ENCODE measurements at places on chromosomes 2 and 18.
A peak's percentile ranks its signal among the peaks of the same experiment; 100 is the strongest.

GRCh38 chr2:170368370-170368769 lies 190.4 kb downstream of the MYO3B start:
- DNase-seq: no peak

DNA sequence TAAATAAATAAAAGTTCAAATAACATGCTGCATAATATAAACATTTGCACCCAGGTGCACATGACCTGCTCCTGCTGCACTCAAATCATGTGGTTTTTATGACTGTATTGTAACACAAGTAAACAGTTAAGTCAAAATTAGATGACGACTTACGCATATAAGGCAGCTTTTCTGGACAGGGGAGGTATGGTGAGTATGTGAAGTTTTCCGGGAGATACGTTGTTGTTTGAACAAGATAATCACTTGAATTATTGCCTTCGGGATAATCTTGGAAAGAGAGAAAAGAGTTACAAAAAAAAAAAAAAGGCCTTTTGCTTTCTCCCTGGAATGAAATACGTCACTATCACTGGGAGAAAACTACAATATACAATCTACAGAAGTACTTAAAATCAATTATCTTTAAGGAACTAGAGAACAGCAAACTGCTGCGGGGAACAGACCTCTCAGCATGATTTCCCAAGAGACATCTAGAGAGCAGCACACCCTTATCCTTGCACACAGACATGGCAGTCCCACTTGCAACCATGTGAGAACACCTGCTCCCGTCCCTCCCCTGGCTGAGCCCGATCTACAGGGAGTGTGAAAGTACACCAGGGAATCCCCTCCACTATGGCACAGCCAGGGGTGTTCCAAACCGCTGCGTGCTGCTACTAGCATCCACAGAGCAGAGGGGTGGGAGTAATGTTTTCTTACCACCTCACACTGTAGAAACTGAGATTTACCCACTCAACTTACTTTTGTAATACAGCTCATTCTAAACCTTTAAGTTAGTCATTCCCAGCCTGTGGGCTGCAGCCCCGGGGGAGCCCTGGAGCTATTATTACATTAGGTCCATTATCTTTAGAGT lies 26.3 kb downstream of the B4GALT6 start:
- no peak for DNase-seq

GRCh38 chr18:51603551-51603950 lies 406.1 kb upstream of the MEX3C start:
- no peak for DNase-seq

GRCh38 chr18:51617167-51617566 lies 419.7 kb upstream of the MEX3C start:
- no peak for DNase-seq

- DNase-seq: no peak
Measured at GRCh38 chr2:105323111-105323510, 6.4 kb downstream of the TGFBRAP1 start.

DNA sequence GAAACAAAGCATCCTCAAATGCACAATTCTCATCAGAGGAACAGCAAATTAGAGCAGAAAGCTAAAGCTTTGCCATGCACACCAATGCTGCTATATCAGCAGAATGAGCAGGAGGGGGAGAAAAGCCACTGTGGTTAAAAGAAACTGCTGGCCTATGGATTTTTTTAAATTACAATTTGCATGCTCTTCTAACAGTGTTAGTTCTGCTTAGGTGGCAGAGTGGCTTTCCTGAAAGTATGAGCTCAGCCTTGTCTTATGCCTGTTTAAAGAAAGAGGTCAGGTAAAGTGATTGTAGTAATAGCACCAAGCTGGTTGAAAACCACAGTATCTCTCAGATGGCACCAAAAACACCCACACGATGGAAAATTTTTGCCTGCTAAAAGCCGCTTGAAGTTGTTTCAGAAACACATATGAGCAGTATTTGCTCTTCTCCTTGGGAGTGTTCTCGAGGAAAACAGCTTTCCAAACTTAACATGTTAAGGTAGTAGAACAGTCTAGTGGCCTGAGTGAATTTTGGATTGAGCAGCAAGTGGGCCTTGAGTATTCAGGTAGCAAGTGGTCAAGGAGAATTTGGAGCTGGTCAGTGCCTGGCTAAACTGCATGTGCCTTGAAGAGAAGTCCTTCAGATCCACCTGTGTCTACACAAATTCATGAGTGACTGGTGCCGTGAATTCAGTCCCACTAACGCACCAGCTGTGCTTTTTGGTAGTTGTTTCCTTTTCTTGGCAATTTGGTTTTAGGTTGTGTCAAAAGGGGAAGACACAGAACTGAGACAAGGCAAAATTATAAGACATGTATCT lies 19.6 kb upstream of the NDUFV2 start:
- no peak for DNase-seq

DNA sequence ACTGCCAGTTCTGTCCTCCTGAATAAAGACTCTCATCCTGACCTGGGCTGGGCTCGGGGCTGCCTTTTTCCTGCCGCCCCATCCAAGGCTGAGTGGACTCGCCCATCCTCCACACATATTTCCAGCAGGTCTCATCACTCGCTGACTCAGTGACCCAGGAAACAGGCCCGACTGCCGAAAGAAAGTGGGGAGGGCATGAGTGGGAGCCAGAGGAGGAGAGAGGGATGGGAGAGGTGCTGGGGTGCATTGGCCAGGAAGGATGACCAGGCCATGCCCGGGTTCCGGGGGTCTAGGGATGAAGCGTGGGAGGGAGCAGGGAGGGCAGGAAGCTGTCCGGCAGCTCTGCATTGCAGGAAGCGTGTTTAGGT lies 66.7 kb downstream of the TWIST2 start:
- DNase-seq: peak; percentile 8

GRCh38 chr2:47520825-47521665 lies 118.1 kb downstream of the MSH2 start:
- peak; percentile 72 for DNase-seq

GRCh38 chr18:74899554-74899953 lies 301.9 kb downstream of the ZNF407 start:
- DNase-seq: no peak

GRCh38 chr2:112906276-112906675 lies 4.7 kb upstream of the IL37 start:
- no peak for DNase-seq

DNA sequence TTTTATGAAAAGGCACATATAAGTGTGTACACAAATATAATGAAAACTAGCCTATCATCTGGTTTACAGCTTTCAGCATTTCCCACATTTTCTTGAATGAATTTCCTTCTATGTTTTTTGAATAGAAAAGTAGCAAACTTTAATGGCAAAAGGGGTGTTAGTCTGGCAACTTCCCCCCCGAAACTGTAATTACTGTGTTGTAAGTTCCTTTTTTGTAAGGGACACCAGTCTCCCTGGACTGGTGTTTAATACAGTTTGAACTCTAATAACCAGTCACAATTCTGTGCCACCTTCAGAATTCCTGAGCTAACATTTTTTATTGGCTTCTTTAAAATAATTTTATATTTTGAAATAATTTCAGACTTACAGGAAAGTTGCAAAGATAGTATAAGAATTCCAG lies 94.2 kb downstream of the ACSL3 start:
- no peak for DNase-seq

DNA sequence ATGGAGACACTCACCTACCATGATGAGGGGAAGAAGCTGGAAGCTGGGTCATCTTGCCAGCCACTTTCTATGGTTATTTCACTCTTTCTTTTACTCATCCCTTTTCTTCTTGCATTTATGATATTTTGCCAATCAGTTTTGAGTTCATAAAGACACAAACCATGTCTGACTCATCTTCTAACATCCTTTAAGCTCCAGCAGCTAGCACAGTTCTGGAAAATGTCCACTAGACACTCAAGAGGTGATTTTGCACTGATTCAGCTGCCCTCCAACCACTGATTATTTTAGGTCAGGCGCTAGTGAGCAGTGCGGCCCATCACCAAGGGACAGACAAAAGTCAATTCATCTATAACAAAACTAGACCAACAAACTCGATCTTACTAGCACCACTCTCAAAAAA lies 537.1 kb upstream of the ID2 start:
- no peak for DNase-seq
